ENCODE measurements at places on chromosomes 16 and 17.

DNA sequence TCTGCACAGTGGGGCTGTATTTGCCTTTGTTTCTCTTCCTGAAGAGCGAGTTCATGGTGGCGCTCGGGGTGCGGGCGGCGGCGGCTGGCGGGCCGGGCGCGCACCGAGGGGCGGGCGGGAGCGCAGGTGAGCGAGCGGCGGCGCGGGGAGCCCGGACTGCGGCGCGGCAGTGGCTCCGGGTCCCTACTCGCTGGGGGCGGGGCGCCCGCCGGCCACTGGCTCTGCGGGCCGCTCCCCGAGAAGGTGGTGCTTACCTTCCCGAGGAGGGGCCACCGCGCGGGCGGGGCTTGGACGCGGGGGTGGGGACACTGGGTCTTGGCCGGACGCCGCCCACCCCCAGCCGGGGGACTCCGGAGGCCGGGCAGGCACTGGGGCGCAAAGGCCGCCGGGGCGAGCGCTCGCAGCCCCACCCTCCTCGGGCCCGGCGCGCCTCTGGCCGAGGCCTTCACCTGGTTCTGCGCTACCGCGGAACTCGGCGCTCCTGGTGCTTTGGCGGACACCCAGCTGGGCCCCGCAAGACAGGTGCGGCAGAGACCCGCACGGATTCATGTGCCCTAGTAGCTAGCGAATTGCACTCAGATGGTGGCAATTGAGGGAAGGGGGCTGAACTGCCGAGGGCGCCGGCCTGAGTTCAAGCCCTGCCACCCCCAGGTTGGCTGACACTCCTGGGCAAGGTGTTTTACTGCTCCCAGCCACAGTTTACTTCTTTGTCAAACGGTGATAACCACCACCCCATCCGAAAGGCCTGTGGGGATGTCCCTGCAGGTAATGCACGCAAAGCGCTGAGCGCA is at the start of gene PPL:
Gene PPL (minus strand): TSS at position 158 of the 791 bp plus-strand sequence. CDS start 103 bp downstream, at position 55.
- no peak for DNase-seq

DNA sequence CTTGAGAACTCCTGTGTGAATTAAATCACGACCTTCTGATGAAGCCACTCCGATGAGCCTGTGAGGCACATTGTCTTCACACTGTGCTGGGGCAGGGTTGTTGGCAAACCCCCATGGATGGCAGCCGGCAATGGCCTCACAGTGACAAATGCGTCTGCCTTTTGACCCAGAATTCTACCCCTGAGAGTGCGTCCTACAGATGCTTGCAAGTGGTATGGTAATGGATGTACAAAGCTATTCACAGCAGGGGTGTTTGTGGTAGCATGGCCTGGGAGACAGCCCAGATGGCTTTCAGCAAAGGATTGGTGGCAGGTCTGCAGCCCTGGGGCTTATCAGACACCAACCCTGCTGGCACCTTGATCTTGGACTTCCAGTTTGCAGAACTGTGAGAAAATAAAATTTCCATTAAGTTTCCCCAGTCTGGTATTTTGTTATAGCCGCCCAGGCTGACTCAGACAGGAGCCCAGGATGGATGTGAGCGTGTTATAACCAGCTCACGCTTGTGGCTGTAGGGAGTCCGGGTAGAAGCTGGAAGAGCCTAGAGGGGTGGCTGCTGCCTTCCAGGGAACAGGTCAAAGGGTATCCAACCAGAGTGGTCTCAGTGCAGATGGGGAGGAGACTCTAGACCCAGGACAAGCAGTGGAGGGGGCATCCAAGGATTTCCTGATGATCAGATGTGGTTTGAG is 10.1 kb downstream of the AFMID start:
- no peak for DNase-seq

DNA sequence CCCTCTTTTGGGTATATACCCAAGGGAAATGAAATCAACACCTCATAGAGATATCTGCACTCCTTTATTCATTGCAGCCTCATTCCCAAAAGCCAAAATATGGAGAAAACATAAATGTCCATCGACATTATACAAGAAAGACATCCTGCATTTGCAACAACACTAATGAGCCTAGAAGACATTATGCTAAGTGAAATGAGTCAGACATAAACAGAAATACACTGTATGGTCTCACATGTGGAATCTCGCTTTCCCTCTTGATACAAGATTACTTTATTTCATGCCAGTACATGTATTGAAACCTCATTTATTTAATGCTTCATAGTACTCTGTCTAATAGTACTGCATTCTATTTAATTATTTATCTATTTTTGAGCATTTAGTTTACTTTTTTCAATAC is 157.2 kb downstream of the ZNF18 start:
- DNase-seq = no peak

- no peak for DNase-seq
These were observed 60.3 kb upstream of the CORO6 start for GRCh38 chr17:29682987-29683386.

- no peak for DNase-seq
These were observed 37.5 kb upstream of the LITAF start for GRCh38 chr16:11624205-11624604.

Data from stimulated activated CD8-positive, alpha-beta memory T cell treated with anti-CD3 and anti-CD28 coated beads, Interleukin-15, amount 100 ng/mL, for 48 hours (primary cell).